Stimulated activated CD8-positive, alpha-beta memory T cell treated with anti-CD3 and anti-CD28 coated beads, Interleukin-4, amount 100 ng/mL, for 4 hours (primary cell): ENCODE measurements at places on chromosomes 5 and 9.

DNA sequence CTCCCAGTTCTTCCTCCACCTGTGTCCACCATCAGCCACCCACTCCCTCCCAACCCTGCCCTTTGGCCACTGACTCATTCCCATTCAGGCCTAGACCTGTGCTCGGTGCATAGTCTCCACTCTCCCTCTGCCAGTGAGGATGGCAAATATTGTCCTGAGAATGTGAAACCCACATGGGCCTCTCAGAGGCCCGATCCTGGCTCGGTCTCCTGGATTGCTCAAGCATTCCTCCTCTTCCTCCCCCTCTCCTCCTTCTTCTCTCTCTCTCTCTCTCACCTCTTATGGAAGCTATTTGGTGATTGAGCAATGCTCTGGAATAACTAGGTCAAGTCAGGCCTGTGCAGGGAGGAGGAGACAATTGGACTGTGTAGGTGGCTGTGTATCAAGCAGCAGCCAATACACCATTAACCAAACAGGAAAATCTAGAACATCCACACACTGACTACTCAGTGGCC is 99.9 kb downstream of the KLF4 start:
- no peak for DNase-seq

DNA sequence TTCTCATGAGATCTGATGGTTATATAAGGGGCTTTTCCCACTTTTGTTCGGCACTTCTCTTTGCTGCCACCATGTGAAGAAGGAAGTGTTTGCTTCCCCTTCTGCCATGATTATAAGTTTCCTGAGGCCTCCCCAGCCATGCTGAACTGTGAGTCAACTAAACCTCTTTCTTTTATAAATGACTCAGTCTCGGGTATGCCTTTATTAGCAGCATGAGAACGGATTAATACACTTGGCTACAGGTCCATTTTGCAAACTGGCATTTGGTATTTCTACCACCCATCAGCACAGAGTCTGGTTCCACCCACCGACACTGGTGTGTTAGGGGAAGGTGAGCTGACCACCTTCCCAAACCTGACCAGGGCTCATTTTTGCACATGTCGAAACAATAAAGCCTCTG is 47.9 kb upstream of the RARS1 start:
- no peak for DNase-seq

- no peak for DNase-seq
Observed at GRCh38 chr9:96241391-96241809, 60.6 kb downstream of the HSD17B3 start.

GRCh38 chr5:132427281-132428146 is 58.0 kb downstream of the SLC22A5 start:
- DNase-seq, result no peak

GRCh38 chr9:94700445-94700844 is 26.1 kb upstream of the AOPEP start:
- no peak for DNase-seq

- DNase-seq, result no peak
Observed at GRCh38 chr5:39850291-39850690, 425.5 kb upstream of the DAB2 start.

GRCh38 chr5:180823940-180824629 is 21.5 kb upstream of the MGAT1 start:
- DNase-seq, result no peak

DNA sequence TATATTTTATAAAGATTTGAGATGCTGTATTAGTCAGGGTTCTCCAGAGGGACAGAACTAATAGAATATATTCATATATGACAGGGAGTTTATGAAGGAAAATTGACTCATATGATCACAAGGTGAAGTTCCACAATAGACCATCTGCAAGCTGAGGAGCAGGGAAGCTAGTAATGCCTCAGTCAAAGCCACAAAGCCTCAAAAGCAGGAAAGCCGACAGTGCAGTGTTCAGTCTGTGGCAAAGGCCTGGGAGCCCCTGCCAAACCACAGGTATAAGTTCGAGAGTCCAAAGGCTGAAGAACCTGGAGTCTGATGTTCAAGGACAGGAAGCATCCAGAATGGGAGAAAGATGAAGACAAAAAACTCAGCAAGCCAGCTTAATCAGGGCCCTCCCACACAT is 382.2 kb downstream of the LRRC70 start:
- DNase-seq, result no peak

DNA sequence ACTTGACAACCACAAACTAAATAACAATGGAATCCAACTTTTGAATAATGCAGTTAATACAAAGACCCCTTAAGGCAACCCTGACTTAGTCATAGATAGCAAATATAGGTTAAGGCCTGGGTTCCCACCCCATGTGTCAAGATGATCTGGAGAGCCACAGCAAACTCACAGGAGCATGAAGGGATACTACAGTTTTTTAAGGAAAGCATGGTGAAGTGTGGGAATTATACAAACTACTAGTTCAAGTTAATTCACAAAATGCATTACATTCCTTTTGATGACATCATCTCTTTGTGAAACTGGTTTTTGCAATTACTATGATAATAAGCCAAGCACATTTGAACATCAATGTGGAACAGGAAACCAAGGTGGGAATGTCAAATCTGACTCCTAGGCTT is 50.6 kb downstream of the LHFPL2 start:
- no peak for DNase-seq

GRCh38 chr9:36826581-36826980 is 207.5 kb downstream of the PAX5 start:
- no peak for DNase-seq

DNA sequence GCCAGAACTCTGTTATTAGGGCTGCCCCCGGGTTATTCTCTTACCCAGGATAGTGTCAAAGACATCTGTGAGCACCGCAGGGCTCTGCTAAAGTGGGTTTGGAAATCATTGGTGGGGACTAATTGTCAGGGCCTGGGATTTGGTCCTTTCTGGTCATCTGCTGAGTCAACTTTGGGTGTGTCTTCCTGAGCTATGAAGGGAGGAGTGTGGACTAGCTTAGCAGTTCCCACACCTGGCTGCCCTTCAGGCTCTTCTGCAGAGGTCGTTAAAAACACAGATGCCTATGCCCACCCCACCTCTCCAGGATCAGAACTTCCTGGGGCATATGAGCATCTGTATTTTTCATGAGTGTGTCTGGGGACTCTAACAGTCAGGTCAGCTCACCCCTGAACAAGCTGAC is 352.2 kb downstream of the SLIT3 start:
- no peak for DNase-seq

GRCh38 chr9:136238342-136238732 is 7.3 kb downstream of the QSOX2 start:
- DNase-seq, result no peak

DNA sequence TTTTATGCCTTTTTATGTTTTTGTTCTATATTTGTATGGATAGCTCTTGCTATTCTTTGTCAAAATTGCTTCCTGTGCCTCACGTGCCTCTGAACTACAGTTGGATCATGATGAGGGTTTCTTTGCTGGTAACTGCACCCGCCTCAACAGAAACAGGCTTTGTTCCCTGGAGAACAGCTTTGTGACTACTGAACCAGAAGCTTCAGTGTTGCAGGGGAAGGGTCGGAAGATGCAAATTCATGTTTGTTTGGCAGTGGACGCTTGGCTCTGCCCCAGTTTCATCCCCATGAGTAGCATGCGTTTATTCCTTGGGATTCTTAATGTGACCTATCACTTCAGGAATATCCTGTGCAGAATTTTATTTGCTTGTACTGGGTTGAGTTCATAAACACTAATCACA is 959.1 kb upstream of the WWC1 start:
- DNase-seq, result no peak

DNA sequence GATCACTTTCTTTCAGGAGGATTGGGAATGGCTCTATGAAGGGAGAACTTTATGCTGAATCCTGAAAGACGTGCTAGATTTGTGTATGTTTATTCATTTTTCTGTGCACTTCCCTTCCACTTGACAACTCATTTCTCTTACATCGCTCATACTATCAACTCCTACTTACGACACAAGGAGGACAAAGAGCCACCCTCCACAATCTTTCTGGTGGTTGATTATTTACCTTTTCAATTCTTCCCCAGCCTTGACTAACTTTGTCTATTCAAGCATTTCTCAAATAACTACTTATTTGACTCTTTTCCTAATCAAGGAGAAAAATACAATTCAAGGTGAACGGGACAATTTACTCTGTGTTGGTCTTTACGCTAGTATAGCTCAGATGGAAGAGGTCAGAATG is 622.1 kb downstream of the TLR4 start:
- no peak for DNase-seq

- DNase-seq, result no peak
Observed at GRCh38 chr9:72534931-72535330, 13.5 kb downstream of the TMC1 start.

DNA sequence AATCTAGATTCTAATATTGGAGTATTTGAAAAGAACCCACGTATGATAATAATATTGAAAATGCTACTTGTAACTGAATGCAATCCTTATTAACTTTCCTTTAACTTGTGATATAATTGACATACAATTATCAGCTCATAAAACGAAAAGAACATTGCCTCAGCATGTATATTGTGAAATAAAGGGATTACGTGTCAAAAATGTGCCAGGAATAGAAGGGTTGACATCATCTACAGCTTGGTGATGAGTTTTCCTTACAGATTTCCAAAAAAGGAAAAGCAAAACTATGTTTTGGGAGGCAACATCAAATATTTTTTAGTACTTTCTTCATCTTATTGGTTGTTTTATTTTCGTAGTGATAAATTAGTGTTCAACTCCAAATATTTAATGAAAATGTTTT is 266.0 kb upstream of the PTGER4 start:
- no peak for DNase-seq

- DNase-seq, result no peak
Observed at GRCh38 chr5:172430354-172430753, 24.0 kb downstream of the SH3PXD2B start.

DNA sequence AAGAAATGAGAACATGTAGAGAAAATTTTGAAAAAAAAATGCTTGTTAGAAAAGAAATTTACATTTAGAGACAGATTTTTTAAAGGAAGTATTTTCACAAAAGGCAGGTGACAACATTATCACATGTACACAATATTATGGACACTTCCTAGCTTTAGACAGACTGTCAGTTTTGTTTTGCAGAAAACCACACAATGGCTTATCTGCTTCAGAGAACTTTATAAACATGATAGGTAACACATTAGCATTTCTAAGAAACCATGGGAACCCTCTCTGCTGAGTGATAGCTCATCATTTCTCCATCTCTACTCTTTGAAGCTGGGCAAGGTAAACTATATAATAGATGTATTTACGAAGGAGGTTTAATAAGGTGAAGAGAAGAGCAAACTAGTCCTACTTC is 25.6 kb downstream of the POU5F2 start:
- no peak for DNase-seq

DNA sequence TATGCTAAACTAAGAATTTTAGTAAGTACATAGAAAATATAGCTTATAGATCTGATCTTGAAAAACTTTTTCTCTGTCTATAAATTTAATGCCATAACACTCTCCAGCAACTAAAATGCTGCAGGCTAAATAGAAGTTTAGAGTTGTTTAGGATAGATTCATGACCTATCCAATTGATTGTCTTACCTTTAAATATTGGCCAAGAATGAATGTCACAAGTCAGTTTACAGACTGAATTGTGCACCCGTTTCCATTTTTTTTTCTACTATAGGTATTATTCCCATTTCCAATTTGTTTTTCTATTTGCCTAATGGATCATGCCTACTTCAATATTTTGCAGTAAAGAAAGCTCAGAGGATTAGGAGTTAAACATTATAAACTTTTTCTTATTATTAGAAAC is 129.5 kb downstream of the MLLT3 start:
- no peak for DNase-seq

- DNase-seq, result no peak
Observed at GRCh38 chr9:121059998-121060636, 10.0 kb upstream of the C5 start.

DNA sequence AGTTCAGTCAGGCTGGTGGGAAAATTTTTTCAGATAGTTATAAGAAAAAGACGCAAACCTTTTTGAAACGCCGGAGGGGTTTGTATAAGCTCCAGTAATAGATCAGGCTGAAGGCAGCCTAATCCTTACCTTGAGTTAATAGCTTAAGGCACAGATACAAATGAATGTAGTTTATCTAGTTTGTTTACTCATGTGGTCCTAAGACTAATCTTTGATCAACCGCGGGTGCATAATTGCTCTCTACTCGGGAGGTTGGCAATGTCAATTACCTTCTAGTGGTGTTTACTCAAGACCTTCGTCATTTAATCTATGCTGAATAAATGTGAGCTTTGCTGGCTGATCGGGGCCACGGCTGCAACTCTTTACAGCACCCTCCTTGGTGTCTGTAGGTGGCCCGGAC is 665 bp upstream of the INSL4 start:
- DNase-seq, result no peak

DNA sequence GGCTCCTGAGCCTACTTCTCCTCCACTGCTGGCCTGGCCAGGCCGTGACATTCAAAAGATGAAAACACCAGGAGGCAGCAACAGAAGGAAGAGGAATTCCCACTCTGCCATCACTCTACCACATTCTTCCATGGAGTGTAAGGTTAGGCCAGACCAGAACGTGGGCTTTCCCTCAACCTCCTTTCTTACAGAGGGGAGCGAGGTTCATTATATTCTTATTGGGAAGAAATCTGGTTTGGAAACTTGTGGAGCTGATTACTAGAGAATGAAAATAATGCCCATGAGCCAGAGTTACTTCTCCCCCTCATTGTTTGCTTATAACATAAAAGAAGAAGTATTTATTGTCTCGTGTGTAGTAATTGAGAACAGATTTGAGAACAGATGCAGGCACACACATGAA is 136.3 kb upstream of the BASP1 start:
- DNase-seq, result no peak

DNA sequence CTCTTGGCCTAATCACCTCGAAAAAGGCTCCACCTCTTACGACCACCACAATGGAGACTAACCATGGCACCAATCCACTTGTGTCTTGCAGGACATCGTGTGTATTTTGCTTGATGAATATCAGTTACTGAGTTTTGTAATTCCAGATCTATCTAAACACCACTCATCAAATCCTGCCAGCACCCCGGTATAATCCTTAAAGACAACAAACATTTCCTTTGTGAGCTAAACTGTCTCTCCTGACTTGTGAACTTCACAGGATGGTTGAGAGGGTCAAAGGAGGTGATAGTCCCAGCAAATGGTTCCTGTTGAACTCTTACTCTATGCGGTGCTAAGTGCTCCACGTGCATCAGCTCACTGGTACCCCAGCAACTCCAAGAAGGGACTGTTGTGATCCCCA is 4.0 kb upstream of the TOR1B start:
- DNase-seq, result no peak

GRCh38 chr5:158267228-158267627 is 408.3 kb upstream of the CLINT1 start:
- no peak for DNase-seq

DNA sequence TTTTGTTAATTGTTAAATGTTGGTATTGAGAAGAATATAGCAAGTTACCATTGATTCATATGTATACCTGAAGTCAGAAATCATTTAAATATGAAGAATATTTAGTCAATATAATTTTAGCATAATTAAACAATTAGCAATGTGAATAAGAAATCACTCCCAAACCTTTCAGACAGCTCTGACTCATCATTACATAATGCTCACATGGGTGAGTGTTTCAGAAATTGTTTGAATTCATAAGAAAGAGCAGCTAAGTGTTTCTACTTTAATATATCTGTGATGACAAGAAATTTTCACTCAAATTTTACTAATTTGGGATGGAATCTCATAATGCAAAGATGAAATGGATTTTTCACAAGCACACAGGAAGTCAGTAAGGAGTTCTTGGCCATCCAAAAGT is 42.0 kb upstream of the CDC42SE2 start:
- DNase-seq, result no peak

GRCh38 chr5:149434162-149435014 is 55.3 kb upstream of the IL17B start:
- DNase-seq, result peak; percentile 11
